Subcutaneous preadipocyte (primary cell): ENCODE measurements at places on chromosomes 1 and 21. TPM values are rescaled to one million over a fixed set of nuclear protein-coding genes. Genes with fewer than 3 reads are reported as not detected.

The C1orf141 gene
- total RNA-seq = not detected in 2 replicates

The NBPF4 gene
- total RNA-seq = not detected in 2 replicates

The OR2L5 gene
- total RNA-seq = not detected in 2 replicates

The TEX38 gene
- total RNA-seq = not detected in 2 replicates

The LCE1B gene
- not detected in 2 replicates for total RNA-seq

The MAN1C1 gene
- total RNA-seq = 5.7 and 15.4 TPM in 2 replicates

The DIO1 gene
- total RNA-seq = not detected in 2 replicates

The PLA2G2C gene
- total RNA-seq = not detected in 2 replicates
